ENCODE measurements at places on chromosomes 11 and 22.

DNA sequence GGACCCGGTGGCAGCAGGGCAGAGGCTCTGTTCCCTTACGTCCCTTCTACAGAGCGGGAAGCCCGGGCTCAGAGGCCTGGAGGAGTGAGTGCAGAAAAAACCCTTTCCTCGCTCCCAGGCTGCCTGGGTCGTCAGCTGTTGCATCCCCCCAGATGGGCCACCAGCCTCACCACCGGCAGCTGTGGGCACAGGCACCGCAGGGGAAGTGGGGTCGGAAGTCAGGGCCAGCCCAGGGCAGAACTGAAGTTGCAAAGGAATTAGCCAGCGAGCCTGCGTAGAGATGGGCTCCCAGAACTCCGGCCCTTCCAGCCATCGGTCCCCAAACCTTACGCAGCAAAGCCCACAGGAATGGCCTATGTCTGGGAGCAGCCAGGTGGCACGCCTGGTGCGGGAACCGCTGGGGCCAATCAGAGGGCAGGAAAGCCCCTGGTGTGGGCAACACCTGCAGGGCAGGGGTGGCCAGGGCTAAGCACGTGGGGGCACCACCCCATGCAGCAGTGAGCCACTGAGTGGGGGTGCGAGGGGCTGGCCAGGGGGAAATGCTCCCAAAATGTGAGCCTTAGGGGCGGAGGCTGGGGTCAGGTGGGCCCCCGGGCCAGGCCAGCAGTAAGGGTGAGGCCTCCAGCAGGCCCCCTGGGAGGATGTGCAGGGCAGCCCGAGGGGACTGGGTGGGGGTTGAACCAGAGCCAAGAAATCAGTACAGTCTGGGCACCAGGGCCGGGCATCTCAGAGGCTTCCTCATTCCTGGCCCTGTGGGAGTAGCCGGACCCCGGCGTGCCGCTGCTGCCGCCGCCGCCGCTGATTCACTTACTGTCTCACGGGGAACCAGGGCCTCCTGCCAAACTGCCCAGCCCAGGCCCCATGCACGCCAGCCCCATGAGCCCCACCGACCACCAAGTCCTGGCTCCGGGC is 58.2 kb downstream of the WNT7B start:
- DNase-seq = no peak

DNA sequence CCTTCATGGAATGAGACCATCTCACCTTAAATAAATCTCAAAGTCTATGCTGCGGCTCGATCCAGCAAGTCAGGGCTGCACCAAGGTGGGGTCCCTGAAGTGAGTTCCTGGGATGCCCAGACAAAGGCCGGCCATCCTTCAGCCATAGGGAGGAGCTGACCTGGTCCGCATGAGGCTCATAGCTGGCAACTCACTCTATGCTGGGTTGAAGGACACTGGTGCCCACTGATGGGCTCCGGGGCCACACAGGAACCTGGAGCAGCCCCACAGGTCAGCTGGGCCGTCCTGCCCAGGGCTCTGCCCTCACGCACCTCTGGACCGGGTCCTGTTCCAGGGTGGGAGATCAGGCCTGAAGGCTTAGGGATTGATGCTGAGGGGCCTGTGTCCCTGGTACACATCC is 1339.3 kb downstream of the TBC1D22A start:
- no peak for DNase-seq

GRCh38 chr11:130070846-130071200 is 1.1 kb downstream of the APLP2 start:
- no peak for DNase-seq

DNA sequence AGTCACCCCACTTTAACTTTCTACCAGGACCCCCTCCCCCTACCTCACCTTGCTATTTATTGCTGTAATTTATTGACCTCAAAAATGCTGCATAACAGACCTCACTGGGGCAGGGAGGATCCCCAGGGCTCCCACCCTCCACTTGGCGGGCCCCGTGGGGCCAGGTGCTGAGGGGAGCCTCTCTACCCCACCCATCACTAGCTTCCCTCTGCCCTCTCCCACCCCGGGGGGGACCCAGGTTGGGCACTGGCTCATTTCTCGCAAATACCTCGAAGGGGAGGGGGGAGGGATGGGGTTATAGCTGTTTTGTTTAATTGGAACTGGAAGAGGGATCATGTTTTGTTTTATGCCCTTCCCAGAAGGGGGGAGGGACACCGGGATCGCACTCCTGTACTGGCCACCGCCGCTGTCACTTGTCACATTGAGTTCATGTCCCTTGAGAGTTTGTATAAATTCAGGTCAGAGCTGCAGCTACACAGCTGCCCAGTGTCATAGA is 16.3 kb upstream of the TMEM191C start:
- no peak for DNase-seq

- DNase-seq = no peak
These were observed 219.0 kb upstream of the ZBED5 start for GRCh38 chr11:11076879-11077278.

DNA sequence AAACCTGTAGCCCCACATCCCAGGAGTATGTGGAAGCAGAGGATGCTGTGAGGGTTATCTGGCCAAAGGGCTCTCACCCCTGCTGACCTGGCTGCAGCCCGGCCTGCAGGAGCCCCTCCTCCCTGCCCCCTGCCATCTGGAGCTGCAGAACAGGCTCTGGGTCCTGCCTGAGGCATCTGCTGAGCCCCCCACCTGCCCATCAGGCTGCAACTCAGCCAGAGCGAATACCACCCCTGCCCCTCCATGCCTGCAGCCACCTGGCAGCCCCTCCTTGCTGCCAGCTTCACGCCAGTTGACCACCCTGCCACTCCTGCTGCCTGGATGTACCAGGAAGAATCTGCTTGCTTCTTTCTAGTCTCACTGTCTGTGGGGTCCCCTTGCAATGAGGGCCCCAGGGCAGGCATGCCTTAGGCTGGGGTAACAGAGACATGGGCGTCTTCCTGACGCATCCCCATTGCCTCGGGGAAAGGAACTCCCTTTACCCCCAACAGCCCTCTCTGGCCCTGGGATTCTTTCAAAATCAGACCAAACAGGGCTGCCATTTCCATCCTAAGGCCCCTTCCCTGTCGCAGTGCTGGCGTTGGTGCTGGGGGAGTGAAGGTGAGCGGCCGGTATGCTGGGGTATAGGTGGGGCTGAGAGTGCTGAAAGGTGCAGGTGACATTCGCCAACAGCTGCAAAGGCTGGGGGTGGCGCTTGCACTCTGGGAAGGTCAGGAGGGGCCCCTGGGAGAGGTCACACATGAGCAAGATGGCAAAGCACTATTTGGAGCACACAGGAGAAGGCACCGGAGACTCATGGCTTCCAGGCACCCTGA is 1334.6 kb downstream of the TBC1D22A start:
- DNase-seq = no peak

GRCh38 chr11:42249401-42249800 is 789.9 kb upstream of the LRRC4C start:
- DNase-seq = no peak

GRCh38 chr11:31487848-31488247 is 21.6 kb downstream of the IMMP1L start:
- DNase-seq = peak; percentile 8

DNA sequence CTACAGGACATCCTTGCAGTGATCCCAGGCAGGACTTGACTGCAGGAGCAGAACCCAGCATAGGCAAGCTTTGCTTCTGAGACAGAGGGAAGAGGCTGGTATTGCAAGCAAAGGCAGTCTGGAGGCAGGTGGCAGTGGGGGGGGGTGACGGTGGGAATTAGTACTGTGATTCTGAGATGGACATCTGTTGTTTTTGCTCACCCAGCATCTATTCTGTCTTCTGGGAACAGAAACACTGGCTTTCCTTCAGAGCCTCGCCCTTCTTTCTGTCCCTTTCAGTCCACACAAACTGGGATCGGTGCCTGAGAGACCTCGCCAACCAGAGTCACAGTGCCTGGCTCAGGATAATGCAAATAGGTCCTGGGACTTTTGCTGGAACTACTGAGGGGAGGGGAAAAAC is 31.2 kb upstream of the RASL10A start:
- DNase-seq = no peak

DNA sequence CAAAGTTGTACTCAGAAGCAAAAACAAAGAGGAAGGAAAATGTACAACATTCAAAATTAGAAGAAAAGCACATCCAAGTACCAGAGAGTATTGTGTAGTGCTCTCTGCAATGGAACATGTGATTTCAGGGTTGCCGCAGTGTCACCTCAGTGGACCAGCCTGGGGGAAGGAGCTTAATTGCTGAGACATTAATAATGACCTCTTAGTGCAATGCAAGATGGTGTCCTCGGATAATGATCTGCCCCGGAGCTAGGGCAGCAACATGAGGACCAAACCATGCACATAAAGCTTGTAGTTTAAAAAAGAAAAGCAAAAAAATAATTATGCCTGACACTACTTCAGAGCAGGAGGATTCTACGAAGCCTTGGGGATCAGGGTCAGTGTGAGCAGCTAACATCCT is 11.3 kb upstream of the JHY start:
- no peak for DNase-seq

DNA sequence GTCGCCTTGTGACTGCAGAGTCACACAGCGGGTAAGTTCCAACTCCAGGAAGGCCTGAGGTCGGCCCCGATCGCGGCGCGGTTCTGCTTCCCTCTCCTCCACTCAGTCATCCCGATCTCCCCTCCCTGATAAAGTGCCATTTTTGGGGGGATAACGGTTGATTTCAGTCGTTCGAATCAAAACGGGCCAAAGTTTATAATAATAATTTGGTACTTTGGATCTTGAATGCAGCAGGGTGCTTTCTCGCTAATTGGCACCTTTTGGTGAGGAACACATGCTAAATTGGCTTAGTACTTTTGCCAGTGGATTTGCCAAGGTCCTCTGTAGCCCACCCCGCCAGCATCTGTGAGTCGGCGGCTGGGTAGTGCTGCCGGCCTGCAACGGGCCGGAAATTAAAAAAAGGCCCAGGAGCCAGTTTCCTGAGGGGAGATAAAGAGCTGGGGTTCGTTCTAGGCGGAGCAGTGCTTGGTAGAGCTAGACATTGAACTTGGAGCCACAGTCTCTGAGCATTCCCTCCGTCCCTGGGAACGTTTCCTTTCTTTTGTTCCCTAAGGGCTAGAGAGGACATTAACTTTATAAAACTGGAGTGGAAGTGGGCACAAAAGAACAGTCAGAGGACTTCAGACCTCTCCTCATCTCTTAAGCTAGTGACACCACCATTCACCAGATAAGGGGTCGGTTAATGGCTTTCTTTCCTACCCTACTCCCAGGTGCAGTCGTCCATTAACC is 997 bp downstream of the UBE2L3 start:
- no peak for DNase-seq

DNA sequence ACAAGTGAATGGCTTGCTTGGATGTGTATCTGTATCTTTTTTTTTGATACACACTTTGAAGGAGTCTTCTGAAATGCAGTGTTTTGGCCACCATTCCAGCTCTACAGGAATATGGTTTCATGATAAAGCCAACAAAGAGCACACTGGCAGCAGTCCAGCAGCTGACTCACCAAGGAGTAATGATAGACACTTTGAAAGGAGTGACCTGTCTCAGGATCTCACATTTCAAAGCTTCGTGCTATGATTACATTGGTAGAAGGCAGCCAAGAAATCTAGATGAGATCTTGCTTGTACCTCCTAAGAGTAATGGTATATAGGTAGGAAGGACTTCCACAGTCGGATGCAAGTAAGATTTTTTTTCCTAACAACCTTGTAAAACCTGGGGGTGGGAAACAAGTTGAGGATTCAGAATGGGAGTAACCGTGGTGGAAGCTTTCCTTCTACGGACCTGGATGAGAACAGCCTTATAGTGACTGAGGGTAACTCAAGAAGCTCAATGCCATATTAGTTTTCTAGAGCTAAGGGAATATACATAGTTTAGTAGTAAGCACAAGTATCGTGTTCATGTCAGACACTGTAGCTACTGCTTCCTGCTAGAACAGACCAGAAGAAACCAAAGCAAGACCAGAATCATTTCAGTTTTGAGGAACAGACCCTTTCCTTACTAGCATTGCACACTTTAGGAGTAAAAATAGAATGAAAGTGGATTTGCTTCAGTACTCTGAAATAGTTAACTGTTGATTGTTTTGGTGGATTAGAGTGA is 25.0 kb downstream of the MTMR3 start:
- no peak for DNase-seq

GRCh38 chr11:123284454-123284853 is 89.4 kb upstream of the CLMP start:
- no peak for DNase-seq

GRCh38 chr11:66964495-66964894 is 6.3 kb upstream of the PC start:
- DNase-seq = no peak

- no peak for DNase-seq
These were observed 17.5 kb upstream of the ACCSL start for GRCh38 chr11:44029977-44030911.

DNA sequence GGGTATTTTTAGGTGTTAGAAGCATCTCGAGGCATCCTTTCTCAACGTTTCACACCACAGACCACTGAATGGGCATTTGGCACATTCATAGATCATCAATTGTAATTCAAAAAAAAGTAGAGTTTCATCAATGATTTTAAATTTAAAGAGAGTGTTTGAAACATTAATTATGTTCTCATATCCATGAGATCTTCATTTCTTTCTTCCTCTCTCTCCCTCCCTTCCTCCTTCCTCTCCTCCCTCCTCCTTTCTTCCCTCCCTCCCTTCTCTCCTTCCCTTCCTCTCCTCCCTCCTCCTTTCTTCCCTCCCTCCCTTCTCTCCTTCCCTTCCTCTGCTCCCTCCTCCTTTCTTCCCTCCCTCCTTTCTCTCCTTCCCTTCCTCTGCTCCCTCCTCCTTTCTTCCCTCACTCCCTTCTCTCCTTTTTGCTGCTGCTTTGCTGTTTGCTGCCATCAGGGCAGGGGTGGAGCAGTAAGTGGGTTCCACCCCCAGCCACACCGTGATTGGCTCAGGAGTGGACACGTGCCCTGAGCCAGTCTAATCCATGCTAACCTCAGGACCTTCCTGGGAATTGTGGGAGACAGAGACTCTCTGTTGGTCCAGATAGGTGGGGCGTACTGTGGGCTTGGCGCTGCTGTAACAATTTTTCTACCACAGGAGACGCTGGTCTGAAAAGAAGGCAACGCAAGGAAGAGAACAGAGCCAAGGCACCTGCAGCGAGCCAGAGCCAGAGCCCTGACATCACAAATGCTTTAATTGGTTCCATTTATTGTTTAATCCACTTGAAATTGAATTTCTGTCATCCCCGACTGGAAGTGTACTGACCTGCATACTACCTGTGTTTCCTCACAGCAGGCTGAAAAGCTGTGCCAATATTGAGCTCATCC is 33.7 kb upstream of the APOBEC3A start:
- no peak for DNase-seq

DNA sequence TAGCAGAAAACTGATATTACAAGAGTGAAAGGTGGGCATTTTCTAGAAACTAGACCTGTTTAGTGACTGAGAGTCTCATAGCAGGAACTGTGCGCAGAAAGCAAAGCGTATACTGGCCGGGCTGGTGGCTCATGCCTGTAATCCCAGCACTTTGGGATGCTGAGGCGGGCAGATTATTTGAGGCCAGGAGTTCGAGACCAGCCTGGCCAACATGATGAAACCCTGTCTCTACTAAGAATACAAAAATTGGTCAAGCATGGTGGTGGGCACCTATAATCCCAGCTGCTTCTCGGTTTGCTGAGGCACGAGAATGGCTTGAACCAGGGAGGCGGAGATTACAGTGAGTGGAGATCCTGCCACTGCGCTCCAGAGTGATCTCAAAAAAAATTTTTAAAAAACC is 1.8 kb upstream of the NUP98 start:
- DNase-seq = no peak
